CD4-positive, CD25-positive, alpha-beta regulatory T cell (primary cell): ENCODE measurements at places on chromosomes 6 and 20.

DNA sequence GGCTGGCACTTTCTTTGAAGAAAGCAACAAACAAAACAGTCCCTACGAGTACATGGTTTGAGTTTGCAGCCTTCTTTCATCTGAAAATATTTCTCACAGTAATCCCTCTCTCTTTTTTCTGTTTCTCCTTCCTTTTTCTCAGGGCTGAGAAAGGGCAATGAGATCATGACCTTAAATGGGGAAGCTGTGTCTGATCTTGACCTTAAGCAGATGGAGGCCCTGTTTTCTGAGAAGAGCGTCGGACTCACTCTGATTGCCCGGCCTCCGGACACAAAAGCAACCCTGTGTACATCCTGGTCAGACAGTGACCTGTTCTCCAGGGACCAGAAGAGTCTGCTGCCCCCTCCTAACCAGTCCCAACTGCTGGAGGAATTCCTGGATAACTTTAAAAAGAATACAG is 80.7 kb upstream of the CLDN20 start:
- DNase-seq, result no peak

GRCh38 chr6:30541515-30542403 is 14.5 kb downstream of the GNL1 start:
- DNase-seq, result peak; percentile 93

DNA sequence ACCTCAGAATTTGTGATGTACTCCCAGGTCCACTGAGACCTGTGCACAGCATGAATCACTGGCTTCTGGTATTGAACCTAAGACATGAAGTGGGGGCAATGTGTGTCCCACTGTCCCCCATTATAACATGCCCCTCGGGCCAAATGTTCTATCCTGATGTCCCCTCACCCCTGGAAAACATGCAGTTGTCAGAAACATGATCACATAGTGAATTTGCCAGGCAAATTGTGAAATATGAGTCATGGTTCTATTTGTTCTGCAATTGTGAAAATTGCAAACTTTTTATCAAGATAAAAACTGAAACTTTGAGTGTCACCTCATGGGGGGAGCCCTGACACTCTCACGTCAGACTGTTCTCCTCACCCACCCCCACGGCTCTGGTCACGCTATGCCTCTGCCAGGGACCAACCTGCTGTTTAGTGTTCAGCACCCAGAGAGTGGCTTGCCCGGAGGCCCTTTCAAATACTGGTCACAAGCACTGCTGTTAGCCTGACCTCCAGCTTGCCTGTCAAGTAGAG is 305.3 kb downstream of the CLIC5 start:
- DNase-seq, result no peak

- DNase-seq, result no peak
Observed at GRCh38 chr6:46509063-46509462, 17.8 kb upstream of the RCAN2 start.

DNA sequence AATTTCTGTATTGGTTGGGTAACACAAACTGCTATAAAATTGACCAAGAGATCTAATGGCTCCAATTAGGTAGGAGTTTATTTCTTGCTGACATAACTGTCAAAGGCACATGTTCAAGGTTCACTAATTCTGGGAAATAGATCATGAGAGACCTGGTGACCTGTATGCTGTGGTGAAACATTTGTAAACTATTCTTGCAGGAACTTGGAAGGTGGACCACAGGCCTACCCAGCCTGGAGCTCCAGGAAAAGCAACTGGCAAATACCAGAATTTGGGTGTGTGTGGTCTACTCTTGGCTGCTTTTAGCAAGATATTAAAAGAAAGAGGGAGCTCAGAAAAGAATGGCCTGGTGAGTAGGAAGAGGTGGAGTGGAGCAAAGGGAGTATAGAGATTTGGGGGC is 184.6 kb downstream of the QKI start:
- DNase-seq, result no peak

DNA sequence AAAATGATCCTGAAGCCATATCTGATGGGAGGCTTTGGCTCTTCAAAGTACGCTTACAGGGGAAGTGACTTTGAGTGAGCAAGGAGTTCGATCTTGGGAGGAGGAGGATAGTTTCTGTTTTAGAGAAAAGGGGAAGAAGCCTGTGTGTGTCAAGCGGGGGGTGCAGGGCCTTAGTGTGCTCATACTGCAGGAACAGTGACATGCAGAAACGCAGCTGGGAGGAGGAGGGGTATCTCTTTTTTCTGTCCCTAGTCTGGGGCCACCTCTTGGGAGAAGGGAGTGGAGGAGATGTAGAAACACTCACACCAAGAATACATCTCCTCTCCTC is 19.8 kb downstream of the SIRPD start:
- no peak for DNase-seq

GRCh38 chr6:148164645-148165044 is 178.0 kb upstream of the SASH1 start:
- DNase-seq, result no peak

GRCh38 chr20:5095454-5095853 is 24.3 kb downstream of the PCNA start:
- DNase-seq, result no peak

DNA sequence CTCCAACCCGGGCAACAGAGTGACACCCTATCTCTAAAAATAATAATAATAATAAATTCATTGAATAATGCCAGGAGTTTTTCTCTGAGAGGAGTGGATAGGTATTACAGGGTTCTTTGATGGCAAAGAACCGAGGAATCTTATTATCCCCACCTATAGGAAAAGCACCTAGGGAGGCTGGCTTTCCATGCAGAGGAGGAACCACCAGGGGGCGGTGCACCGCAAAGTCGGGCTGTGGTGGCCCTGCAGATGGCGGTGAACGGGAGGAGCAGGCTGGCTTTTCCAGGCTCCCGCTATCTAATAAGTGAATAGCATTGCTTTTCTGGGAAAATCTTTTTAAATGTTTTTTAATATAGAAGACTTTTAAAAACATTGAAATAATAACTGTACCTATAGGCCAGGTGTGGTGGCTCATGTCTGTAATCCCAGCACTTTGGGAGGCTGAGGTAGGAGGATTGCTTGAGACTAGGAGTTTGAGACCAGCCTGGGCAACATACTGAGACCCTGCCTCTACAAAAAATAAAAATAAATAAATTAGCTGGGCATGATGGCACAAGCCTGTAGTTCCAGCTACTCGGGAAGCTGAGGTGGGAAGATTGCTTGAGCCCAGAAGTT is 864.2 kb downstream of the KIF16B start:
- DNase-seq, result no peak

GRCh38 chr20:25213566-25214425 is 18.3 kb downstream of the ENTPD6 start:
- no peak for DNase-seq

GRCh38 chr6:159640722-159641482 is 52.1 kb downstream of the SOD2 start:
- DNase-seq, result no peak

GRCh38 chr6:13228264-13229204 is 99.8 kb downstream of the TBC1D7 start:
- DNase-seq, result no peak

GRCh38 chr6:78629836-78630235 is 237.5 kb upstream of the IRAK1BP1 start:
- no peak for DNase-seq

GRCh38 chr6:95185874-95186273 is 391.5 kb upstream of the MANEA start:
- DNase-seq, result no peak

GRCh38 chr6:142761756-142762155 is 183.2 kb downstream of the HIVEP2 start:
- DNase-seq, result no peak

DNA sequence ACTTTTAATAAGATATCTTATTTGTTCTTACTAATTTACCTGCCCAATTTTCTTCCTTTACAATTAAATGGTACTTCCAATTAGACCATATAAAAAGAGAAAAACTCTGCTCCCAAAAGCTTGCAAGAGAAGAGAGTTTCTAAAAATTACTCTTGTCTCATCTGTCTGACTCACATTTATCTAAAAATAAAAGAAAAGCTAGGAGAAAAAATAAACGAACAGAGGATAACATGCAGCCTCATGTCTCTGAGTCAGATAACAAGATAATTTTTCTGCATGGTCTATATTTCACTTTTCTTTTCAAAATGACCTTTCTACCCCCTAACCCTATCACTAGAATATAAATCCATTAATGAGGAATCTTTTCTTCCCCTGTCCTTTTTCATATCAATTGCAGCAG is 127.2 kb upstream of the TCF21 start:
- no peak for DNase-seq

DNA sequence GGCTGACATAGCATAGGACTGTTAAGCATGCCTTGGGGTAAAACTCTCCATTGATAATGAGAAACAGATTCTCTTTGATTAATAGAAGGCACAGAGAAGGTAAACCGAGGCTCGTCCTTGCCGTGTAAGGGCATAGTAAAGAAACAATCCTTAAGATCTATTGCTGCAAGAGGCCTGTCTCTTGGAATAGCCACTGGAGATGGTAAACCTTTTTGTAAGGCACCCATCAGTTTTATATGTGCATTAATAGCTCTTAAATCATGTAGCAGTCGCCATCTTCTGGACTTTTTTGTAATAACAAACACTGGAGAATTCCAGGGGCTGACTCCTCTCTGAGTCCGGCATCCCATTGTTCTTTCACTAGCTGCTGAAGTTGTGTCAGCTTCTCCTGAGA is 8.4 kb upstream of the ABHD12 start:
- DNase-seq, result peak; percentile 63

- DNase-seq, result peak; percentile 87
Observed at GRCh38 chr6:37209461-37210205, 39.7 kb downstream of the PIM1 start.

GRCh38 chr6:71028236-71028876 is 71.5 kb upstream of the B3GAT2 start:
- DNase-seq, result no peak

DNA sequence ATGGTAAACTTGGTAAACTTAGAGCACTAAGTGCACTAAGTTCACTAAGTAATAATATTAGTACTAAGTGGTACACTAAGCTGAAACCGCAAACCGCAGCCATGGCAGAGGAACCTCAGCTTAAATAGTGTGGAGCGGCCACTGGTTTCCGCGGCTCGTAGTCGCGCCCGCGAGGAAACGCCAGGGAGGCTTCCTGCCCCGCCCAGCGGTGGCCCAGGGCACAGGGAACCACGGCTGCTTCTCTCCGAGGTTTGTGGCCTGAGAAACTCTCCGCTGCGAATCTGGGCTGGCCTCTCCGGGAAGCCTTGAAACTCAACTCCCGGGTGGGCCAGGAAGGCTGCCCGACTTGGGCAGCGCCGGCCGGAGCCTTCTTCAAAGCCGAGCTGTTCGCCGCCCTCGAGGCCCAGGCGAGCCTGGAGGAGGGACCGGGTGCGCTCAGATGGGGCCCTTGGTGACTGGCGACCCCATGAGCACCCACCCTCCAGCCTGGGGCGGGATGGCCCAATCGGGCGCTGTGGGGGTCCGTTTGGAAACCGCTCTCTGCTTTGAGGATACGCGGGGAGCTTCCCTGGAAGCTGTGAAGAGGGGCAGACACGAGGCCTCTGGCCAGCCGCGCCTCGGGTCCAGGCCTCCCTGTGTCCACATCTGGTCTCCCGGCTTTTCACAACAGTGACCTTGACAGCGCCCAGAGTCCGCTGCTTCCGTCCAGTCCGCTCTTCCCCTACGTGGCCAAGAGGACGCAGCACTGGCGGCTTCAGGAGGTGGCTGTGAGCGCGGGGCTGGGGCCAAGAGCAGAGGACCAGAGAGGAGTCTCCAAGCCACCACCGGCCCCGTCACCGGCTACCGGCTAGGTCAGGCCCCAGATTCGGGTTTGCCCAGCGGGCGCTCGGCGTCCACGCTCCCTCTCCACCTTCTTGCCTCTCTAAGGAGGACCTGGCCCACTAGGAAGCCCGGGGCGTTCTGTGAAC is 25.4 kb upstream of the HLA-E start:
- peak; percentile 64 for DNase-seq

- no peak for DNase-seq
Observed at GRCh38 chr20:58393299-58393698, 4.3 kb downstream of the VAPB start.

- DNase-seq, result no peak
Observed at GRCh38 chr6:4212588-4212987, 77.2 kb upstream of the ECI2 start.

GRCh38 chr20:38004416-38004815 is 28.8 kb downstream of the TTI1 start:
- no peak for DNase-seq

GRCh38 chr6:97097068-97098047 is 172.8 kb downstream of the KLHL32 start:
- no peak for DNase-seq

- DNase-seq, result no peak
Observed at GRCh38 chr6:42294759-42295158, 77.1 kb upstream of the MRPS10 start.

DNA sequence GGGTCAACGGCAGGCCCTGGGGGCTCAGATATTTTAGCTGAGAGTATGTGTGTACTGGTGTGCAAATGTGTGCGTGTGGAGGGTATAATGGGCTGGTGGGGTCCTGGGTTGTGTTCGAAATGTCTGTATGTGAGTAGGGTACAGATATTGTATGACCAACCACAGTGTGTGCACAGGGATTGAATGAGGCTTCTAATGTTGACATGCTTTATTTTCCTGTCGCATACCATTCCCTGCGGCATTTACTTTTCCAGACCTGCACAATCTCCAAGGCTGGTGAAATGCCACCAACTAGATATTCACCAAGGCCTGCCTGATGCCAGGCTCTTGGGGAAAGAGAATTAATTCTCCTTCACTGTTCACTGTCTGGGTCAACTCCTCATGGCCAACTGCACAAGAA is 441.4 kb upstream of the SULF2 start:
- DNase-seq, result no peak

DNA sequence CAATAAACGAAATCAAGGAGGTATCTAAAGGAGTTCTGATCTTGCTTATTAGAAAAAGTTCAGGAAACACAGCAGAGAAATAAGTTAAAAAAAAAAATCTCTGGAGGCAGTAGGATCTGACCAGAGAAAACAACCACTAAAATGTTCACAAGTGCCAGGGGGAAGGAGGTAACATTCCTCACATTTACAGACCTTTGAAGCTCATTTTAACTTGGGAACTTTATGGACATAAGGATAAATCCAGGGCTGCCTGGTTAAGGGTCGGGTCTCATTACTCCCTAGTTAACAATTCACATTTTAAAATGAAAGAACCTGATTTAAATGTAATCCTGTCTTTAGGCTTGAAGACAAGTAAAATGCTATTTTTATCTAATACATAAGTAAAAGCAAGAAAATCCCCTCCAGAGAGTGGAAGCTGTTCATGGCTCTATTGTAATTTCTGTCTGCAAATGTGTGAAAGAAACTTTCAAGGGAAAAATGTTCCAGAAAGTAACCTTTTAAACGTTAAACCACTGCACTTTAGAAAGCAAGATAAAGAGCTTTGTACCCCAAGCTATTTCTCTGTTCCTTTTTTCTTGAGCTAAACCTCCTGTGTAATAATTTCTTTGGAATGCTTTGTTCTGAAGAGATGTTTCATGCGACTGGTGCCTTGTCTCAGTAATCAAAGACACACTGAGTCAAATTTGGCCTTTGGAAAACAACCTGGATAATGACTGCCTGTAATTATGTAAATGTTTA is 38.2 kb downstream of the MYLIP start:
- DNase-seq, result no peak

GRCh38 chr6:122845916-122846612 is 57.0 kb downstream of the SMPDL3A start:
- no peak for DNase-seq

GRCh38 chr20:54090230-54091119 is 20.1 kb upstream of the BCAS1 start:
- DNase-seq, result no peak

GRCh38 chr6:36276581-36277536 is 7.0 kb downstream of the PNPLA1 start:
- DNase-seq, result no peak
